Metanephros (tissue), 2 donors: ENCODE measurements at places on chromosomes 6 and 20. TPM values are rescaled to one million over a fixed set of nuclear protein-coding genes. Genes with fewer than 3 reads are reported as not detected.

ENPP1 gene
- total RNA-seq = 30.9 TPM

MOXD1 gene
- 209 TPM for total RNA-seq

PLN gene
- total RNA-seq = 9.8 TPM

VNN1 gene
- 0.35 TPM for total RNA-seq

TBXT gene
- total RNA-seq = not detected

GJA10 gene
- not detected for total RNA-seq

ZNF335 gene
- 21.0 TPM for total RNA-seq

PROKR2 gene
- not detected for total RNA-seq

TNFRSF21 gene
- total RNA-seq = 25.0 TPM

BTN1A1 gene
- total RNA-seq = not detected

WFDC10B gene
- not detected for total RNA-seq

SYTL3 gene
- total RNA-seq = 4.4 TPM

BPIFA3 gene
- total RNA-seq = not detected

SAPCD1 gene
- total RNA-seq = 4.3 TPM

SLPI gene
- 2.8 TPM for total RNA-seq

NKAIN2 gene
- total RNA-seq = 12.4 TPM

ASIP gene
- not detected for total RNA-seq

HIVEP2 gene
- total RNA-seq = 23.4 TPM
